ENCODE measurements at places on chromosomes 3 and 15. TPM values are rescaled to one million over a fixed set of nuclear protein-coding genes. Genes with fewer than 3 reads are reported as not detected.

- no peak for DNase-seq
These were observed 37.7 kb downstream of the SYNM start for GRCh38 chr15:99142562-99142961.

DNA sequence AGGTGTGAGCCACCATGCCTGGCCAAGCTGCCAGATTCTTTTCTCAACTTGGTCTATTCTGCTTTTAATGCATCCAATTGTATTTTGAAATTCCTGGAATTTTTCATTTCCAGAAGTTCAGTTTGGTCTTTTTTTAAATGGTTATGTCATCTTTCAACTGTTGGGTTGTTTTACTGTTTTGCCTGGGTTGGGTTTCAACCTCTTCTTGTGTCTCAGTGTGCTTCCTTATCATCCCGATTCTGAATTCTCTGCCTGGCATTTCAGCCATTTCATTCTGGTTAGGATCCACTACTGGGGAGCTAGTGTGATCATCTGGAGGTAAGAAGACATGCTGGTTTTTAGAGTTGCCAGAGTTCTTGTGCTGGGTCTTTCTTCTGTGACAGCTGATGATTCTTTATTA is 61.5 kb downstream of the LRRC49 start:
- DNase-seq: no peak

The LCMT2 gene
- 6.4 TPM for total RNA-seq

DNA sequence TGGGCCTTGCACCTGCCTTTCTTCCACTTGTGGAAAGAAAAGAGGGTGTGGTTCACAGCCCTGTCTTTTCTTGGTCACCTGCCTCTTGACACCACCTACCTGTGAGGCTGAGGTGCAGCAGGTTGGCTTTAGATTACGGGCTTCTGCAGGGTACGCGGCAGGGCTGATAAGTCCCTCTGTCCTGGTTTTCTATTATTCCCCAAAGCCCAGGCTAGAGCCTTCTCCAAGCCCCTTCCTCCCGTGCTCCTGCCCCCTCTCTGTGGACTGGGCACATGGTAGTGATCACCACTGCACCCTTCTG is 44.8 kb upstream of the HACD2 start:
- DNase-seq: no peak

The PLSCR2 gene
- total RNA-seq: 0.48 TPM

- DNase-seq: no peak
These were observed 159.1 kb upstream of the NANOGP8 start for GRCh38 chr15:35244227-35244626.

GRCh38 chr3:8678751-8679150 is 34.2 kb upstream of the SSUH2 start:
- DNase-seq: no peak

The BNC1 gene
- 0.11 TPM for total RNA-seq

The CD86 gene
- 1.9 TPM for total RNA-seq

DNA sequence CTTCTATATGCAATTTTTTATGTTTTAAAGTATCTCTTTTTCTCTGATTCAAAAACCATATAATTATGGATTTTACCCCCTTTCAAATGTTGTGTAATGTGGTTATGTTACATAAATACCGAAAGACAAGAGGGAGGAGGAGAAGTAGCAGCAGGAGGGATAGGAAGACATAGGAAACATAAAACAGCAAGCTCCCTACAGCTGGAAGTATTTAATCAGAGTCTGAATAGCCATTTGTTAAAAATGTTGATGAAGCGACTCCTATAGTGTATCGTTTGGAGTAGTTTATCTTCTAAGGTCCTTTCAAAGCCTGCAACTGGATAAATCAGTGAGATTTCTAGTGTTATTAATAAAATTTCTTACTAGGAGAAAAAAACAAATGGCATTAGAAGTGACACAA is 598.1 kb upstream of the GOLIM4 start:
- DNase-seq: no peak

DNA sequence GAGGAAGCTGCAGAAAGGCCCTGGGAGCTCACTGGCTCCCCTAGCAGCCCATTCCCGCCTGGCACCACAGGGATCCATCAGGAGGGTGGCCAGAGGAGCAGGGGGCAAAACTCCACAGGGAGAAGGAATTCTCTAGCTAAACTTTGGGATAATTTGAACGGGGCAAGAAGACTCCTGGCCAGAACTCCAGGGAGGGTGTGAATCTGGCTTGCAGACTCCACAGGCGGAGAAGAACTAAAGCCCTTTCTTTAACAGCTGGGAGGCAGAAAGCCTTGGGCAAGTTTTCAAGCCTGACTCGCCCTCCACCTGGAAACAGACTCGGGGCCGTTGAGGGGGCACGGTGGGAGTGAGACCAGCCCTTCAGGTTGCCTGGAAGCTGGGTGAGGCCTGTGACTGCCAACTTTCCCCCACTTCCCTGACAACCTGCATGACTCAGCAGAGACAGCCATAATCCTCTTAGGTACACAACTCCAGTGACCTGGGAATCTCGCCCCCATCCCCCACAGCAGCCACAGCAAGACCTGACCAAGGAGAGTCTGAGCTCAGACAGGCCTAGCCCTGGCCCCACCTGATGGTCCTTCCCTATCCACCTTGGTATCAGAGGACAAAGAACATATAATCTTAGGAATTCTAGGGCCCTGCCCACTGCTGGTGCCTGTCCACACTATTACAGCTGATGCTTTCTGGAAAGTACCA is 28.6 kb downstream of the SLC27A2 start:
- no peak for DNase-seq

The C3orf20 gene
- total RNA-seq: 0.32 TPM

The SCG5 gene
- total RNA-seq: 0.30 TPM

The COL8A1 gene
- total RNA-seq: 28.5 TPM

- DNase-seq: no peak
These were observed 48.7 kb upstream of the HACD2 start for GRCh38 chr3:123633530-123633929.

DNA sequence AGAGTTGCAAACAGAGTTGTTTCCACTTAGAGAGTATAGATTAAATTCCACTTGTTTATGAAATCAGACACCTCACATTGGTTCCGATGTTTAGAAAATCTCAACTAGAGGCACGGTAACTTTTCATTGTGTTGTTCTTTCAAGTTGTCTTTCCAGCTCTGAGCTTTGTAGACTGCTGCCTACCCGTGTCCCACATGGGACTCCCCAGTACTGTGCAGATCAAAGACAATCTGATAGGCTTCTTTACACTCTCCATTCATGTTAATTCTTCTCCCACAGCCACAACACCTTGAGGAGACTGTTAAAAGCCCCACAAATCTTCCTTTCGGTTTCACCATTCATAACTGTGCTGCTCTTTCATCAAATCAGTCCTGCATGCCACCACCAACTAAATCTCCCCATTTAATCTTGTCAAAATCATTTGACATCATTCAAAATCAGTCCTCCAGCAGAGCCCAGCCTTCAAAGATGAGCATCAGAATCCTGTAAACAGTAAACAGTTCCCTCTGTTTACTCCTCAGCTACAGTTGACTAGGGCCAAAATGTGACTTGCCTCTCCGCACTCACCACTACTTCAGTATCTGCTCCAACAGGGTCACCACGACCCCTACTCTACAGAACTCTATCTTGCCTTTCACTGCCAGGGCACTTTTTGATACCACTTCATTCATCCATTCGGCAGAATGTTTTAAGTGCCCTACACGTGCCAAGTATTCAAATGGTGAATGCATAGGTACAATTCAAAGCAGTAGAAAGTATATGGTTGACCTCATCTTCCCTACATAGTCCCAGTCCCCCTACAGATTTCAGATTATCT is 8.3 kb downstream of the ANXA2 start:
- no peak for DNase-seq

The MUC20 gene
- total RNA-seq: 6.5 TPM

GRCh38 chr3:149975919-149976318 is 5.2 kb upstream of the PFN2 start:
- DNase-seq: no peak

All from cardiac septum (tissue), 1 donor.